Thyroid gland (tissue), 4 donors: ENCODE measurements at places on chromosomes 5 and 9. TPM values are rescaled to one million over a fixed set of nuclear protein-coding genes. Genes with fewer than 3 reads are reported as not detected.

PTGES2 gene
- total RNA-seq, result 94.1 TPM

GRCh38 chr9:18255158-18255629 lies 218.8 kb upstream of the ADAMTSL1 start:
- peak; percentile 88 for DNase-seq
- no peak overlapping the region for H3K4me3 ChIP-seq
- no peaks in the 10 kb centered on the region for H3K27me3 ChIP-seq
- H3K4me1 ChIP-seq, result peaks cover 3% of the 10 kb centered on the region

- no peak overlapping the region for H3K27ac ChIP-seq
- no peak for DNase-seq
- no peaks in the 10 kb centered on the region for H3K27me3 ChIP-seq
- H3K4me3 ChIP-seq, result no peak overlapping the region
- H3K36me3 ChIP-seq, result no peaks in the 10 kb centered on the region
Measured at GRCh38 chr9:124262649-124262972, 4.9 kb downstream of the NEK6 start.

- no peak overlapping the region for H3K4me3 ChIP-seq
- no peaks in the 10 kb centered on the region for H3K27me3 ChIP-seq
- H3K36me3 ChIP-seq, result no peaks in the 10 kb centered on the region
- no peak overlapping the region for H3K27ac ChIP-seq
Measured at GRCh38 chr9:113906411-113907110, 30.5 kb downstream of the ZNF618 start.

GRCh38 chr5:179974946-179975712 lies 67.4 kb upstream of the TBC1D9B start:
- peak overlapping the region; percentile 6 for H3K27ac ChIP-seq
- H3K4me1 ChIP-seq, result peaks cover 12% of the 10 kb centered on the region
- DNase-seq, result peak; percentile 61
- H3K36me3 ChIP-seq, result no peaks in the 10 kb centered on the region
- no peak overlapping the region for H3K4me3 ChIP-seq

- H3K4me1 ChIP-seq, result peaks cover 15% of the 10 kb centered on the region
- peak overlapping the region; percentile 34 for H3K4me3 ChIP-seq
- no peak overlapping the region for H3K27ac ChIP-seq
- H3K27me3 ChIP-seq, result no peaks in the 10 kb centered on the region
Measured at GRCh38 chr5:166977911-166978422, 1313.5 kb upstream of the WWC1 start.

DNA sequence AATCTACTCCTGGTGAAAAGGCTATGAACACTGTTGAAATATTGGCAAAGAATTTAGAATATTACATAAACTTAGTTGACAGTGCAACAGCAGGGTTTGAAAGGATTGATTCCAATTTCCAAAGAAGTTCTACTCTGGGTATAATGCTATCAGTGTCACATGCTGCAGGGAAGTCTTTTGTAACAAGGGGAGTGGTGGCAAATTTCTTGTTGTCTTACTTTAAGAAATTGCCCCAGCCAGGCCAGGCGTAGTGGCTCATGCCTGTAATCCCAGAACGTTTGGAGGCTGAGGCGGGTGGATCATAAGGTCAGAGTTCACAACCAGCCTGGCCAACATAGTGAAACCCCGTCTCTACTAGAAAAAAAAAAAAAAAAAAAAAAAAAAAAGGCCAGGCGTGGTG lies 86.3 kb upstream of the OTULINL start:
- H3K27ac ChIP-seq, result no peak overlapping the region
- H3K27me3 ChIP-seq, result no peaks in the 10 kb centered on the region
- peaks cover 37% of the 10 kb centered on the region for H3K36me3 ChIP-seq
- H3K4me3 ChIP-seq, result no peak overlapping the region

DNA sequence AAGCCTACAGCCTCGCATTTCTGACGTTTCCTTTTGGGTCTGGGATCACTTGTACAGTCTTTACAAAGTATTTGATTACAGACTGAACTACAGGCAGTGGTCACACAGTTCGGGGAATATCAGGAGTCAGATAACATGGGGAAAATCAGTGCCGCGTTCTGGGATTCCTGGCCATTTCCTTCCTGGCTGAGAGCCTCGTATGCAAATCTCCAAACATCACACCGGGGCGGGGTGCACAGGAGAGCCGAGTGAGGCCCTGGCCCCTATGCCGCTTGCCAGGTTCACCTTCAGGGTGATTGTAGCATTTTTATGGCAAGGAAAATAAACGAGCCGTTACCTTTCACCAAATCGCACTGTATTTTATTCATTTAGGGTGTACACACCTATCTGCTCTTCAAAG lies 29.6 kb upstream of the SLC9A3 start:
- H3K4me1 ChIP-seq, result no peaks in the 10 kb centered on the region
- no peaks in the 10 kb centered on the region for H3K27me3 ChIP-seq
- no peak overlapping the region for H3K27ac ChIP-seq
- H3K36me3 ChIP-seq, result no peaks in the 10 kb centered on the region
- H3K4me3 ChIP-seq, result no peak overlapping the region

PCDHGC5 gene
- total RNA-seq, result 1.8 TPM

DNA sequence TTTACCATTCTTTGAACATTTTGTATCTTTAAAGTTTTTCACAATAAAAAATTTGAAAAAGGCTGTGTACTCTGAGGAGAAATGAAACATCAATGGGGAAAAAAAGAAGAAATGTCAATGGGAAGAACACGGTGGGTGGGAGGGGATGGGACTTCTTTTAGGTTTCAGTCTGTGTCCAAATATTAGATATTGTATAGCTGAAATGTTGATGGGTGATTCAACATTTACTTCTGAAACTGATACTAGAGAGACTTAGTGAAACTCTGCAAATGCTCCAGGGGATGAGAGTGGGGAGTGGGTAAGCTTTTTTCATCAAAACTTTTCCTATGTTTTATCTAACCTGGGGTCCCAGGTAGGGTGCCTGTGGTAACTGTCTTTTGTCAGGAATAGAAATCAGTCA lies 311.9 kb downstream of the MAN2A1 start:
- no peaks in the 10 kb centered on the region for H3K27me3 ChIP-seq
- no peak overlapping the region for H3K4me3 ChIP-seq
- peaks cover 26% of the 10 kb centered on the region for H3K4me1 ChIP-seq
- no peaks in the 10 kb centered on the region for H3K36me3 ChIP-seq
- no peak for DNase-seq
- no peak overlapping the region for H3K27ac ChIP-seq

FAM78A gene
- total RNA-seq, result 3.4 TPM

DNA sequence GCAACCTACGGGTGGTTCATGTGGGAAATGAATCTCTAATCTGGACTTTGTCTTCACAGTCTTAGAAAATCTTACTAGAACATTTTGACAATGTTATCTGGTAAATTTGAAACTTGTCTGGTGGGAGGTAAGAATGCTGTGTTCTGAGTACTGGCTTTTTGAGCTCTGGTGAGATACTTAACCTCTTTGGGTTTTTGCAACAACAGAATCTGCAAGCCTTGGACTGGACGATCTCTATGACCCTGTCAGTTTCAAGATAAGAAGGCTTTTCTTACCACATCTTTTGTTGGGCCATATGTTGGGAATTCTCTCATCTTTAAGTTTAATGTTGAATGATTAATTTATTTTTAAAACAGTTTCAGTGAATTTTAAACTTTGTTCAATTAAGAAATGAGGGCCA lies 112.9 kb downstream of the GOLPH3 start:
- no peak overlapping the region for H3K4me3 ChIP-seq
- H3K27ac ChIP-seq, result no peak overlapping the region
- no peaks in the 10 kb centered on the region for H3K4me1 ChIP-seq
- no peaks in the 10 kb centered on the region for H3K27me3 ChIP-seq
- H3K36me3 ChIP-seq, result no peaks in the 10 kb centered on the region
- no peak for DNase-seq

DNA sequence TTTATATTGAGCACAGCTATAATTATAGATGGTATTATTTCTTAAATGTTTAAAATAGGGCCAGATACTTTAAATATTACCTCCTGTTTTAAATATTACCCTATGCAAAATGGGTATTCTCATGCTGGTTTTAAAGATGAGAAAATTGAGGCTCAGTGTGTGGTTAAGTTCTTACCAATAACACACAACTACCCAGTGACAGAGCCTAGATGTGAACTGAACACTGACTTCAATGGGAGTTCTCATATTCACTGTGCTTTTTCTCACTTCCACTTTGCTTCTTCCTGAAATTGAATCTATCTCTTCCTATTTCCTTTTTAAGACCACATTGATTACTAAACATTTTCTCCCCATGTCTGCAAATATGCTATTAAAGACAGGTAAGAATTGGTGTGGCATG lies 135.8 kb upstream of the TUSC1 start:
- H3K36me3 ChIP-seq, result no peaks in the 10 kb centered on the region
- no peak overlapping the region for H3K27ac ChIP-seq

- H3K27ac ChIP-seq, result no peak overlapping the region
- no peaks in the 10 kb centered on the region for H3K36me3 ChIP-seq
- H3K4me1 ChIP-seq, result peaks cover 7% of the 10 kb centered on the region
- no peak overlapping the region for H3K4me3 ChIP-seq
- no peaks in the 10 kb centered on the region for H3K27me3 ChIP-seq
- no peak for DNase-seq
Measured at GRCh38 chr5:6634788-6635430, 1.7 kb downstream of the SRD5A1 start.

MRRF gene
- total RNA-seq, result 40.9 TPM

DNA sequence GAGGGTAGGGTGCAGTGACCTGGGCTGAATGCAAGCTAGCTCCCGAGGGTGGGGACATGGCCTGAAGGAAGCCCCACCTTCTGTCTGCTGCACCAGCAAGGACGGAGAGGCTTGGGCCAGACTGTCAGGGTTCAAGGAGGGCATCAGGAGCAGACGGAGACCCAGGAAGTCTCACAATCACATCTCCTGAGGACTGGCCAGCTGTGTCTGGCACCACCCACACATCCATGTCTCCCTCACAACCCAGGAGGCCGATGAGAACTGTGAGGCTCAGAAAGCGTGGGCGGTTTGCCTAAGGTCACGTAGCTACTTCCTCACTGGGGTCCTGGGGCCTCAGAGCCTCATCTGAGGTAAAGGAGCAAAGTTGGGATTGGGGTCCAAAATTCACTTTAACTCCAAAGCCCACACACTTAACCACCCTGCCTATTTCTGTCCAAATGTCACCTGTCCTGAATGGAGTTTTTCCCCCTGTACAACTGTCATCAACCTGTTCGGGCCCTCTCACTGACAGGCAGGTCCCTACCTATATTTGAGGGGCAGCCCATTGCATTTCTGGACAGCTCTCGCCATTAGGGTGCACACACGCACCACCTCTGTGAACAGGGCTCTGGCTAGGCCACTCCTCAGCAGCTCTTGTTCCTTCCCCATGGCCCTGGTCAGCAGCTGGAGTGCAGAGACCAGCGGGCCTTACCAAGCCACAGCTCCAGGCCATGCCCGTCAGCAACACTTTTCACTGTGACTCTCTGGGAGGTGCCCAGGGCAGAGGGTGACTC lies 3.4 kb downstream of the IL13 start:
- H3K4me1 ChIP-seq, result peaks cover 3% of the 10 kb centered on the region
- no peaks in the 10 kb centered on the region for H3K36me3 ChIP-seq
- H3K4me3 ChIP-seq, result no peak overlapping the region
- no peak for DNase-seq
- H3K27ac ChIP-seq, result no peak overlapping the region

DNA sequence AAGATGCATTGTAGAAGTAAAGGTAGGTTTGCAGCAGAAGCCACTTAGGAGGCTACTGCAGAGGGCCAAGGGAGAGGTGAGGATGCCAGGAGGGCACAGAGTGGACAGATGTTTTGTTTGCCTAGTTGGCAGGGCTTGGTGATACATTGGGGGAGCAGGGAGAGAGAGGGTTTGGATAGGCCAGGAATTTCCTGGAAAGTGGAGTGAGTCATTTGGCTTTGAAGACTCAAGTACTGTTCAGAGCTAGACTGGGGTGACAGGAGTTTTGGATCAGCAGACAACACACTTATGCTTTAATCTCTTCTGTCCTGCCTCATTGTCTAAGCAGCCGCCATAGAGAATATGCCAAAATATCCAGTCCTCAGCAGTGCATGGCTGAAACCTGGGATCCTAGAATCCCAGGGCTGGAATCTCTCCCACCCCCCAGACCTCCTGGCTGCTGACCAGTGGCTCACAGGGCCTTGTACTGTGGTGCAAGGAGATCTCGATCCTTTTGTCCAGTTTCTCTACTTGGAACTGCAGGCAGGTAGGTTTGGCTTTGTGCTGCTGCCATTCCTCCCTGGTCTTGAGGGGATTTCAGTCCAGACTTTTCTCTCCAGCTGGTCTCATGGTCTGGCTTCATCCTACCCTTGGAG lies 11.0 kb downstream of the TMEM268 start:
- no peak overlapping the region for H3K4me3 ChIP-seq
- peaks cover 5% of the 10 kb centered on the region for H3K36me3 ChIP-seq
- H3K27ac ChIP-seq, result peak overlapping the region; percentile 80
- H3K4me1 ChIP-seq, result peaks cover 37% of the 10 kb centered on the region
- no peaks in the 10 kb centered on the region for H3K27me3 ChIP-seq
